ENCODE measurements at places on chromosomes 4 and X.

GRCh38 chr4:166481055-166481454, 608.0 kb downstream of the TLL1 start:
- DNase-seq: no peak

DNA sequence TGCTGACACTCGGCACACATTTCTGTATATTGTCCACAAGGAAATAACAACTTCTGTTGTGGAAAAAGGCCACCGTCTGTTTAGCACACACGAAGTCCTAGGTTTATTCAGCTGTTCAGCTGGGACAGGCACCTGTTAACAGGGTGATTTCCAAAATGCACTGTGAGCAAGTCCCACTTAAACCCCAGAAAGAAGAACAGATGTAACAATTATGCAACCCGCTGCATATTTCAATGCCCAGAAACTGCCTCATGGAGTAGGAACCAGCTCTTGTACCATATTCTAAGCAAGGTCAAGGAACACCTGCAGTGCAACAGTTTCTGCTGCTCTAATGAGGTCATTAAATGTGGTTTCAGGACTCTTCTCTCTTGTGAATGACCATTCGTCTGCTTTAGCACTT, 77.1 kb downstream of the GEMIN8 start:
- DNase-seq: no peak

DNA sequence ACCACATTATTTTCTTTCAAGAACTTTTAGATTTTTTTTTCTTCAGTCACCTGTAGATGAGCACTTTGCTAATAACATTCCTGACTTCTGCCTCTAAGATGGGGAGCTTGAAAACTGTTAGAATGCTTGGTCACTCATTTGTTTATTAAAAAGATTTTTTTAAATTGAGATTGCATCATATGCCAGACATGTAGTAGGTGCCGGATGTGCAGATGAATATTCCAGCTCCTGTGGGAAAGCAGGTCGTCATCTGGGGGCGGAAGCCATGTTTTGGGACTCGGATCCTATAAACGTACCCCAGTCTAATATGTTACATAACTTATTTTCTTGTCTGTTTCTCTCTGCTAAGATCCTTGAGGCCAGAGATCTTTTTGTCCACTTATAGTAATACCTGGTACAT, 236.8 kb downstream of the ARHGAP10 start:
- DNase-seq: no peak

- no peak for DNase-seq
Measured at GRCh38 chrX:124829930-124830329, 483.6 kb downstream of the SH2D1A start.

GRCh38 chr4:109803924-109804571, 2.2 kb upstream of the CFI start:
- no peak for DNase-seq

GRCh38 chrX:152892499-152892898, 5.4 kb upstream of the ZNF185 start:
- no peak for DNase-seq

- DNase-seq: no peak
Measured at GRCh38 chr4:14087921-14088320, 460.4 kb upstream of the BOD1L1 start.

Measured in SHP77 treated with DMSO at 0.1 percent for 48 hours (cell line).